ENCODE measurements at places on chromosomes 13 and 19.

GRCh38 chr19:5814852-5815246 lies 10.0 kb downstream of the NRTN start:
- DNase-seq, result no peak

DNA sequence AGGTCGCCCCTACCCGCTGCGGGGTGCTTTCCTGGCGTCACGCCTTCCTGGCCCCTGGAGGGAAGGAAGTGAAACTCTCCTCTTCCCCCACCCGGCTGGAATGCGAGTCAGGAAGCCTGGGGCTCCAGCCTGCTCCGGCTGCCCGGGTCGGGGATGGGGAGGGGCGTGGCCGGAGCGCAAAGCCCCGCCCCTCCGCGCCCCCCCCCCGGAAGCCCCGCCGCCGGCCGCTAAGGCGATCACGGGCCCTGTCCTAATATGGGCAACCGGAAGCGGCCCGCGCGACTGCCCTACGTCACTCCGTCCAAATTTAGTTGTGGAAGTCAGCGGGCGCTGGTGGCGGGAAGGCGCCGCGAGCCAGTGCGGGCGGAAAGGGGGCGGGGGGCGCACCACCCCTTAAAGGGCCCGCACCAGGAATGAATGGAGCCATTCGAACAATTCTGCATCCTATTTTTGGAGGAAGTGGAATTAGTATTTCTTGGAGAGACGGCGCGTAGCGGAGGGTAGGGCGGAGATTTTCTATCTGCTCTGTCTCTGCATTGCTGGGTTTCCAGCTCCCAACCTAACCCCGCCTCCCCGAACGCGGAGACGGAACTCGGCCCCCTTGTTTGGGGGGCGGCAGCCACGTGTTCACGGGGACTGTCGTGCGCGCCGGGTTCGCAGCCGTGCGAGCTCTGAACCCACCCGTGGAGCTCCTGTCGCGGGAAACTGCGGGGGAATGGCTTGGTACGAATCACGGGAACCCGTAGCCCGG lies 1.6 kb downstream of the IER2 start:
- peak; percentile 96 for DNase-seq

- DNase-seq, result no peak
Measured at GRCh38 chr13:51252954-51253532, 30.8 kb downstream of the FAM124A start.

- no peak for DNase-seq
Measured at GRCh38 chr13:35489050-35489449, 12.6 kb upstream of the MAB21L1 start.

- no peak for DNase-seq
Measured at GRCh38 chr13:112669881-112670499, 19.8 kb upstream of the ATP11A start.

DNA sequence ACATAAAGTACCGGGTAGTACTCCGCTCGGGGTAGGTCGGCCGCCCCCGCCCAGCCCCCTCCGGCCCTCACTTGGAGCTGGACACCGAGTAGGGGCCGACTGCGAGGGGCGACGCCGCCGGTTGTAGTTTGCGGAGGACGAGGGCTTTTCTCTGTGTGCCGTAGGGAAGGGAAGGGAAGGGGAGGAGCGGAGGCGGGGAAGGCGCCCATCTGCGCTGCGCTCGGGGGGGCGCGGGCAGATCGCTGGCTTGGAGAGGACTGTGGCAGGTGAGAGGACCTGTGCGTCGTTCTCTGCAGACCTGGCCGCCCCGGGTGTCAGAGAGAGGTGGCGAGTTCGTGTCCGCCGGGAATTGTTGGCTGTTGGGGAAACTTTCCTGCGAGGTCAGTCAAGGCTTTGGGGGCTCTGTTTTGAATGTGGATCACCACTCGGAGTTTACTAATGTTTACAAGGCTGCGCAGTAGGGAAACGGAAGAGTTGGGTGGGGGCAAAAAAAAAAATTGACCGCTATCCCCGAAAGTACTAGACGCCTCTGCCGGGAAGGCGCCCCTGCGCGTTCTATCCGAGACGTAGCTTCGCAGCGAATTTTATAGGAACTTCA lies 1.4 kb downstream of the ING1 start:
- DNase-seq, result peak; percentile 45

DNA sequence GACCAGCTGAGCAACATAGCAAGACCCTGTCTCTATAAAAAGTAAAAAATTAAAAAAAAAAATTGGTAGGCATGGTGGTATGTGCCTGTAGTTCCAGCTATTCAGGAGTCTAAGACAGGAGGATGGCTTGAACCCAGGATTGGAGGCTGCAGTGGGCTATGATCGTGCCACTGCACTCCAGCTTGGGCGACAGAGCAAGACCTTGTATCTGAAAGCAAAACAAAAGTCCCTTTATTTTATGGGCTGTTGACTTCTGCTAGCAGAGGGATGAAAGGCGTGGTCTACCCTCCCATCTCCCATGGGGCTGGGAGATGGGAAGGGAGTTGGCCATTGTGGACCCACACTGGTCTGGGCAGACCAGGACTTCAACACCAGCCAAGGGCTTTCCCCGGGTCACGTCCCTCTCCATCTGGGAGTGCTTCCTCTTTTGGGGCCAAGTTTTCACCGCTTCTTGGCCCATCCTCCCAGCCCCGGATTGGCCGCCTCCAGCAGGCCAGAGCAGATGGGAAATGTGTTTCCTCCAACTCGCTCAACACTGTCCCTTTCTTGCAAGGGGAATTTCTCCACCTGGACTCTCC lies 2.2 kb upstream of the TNFSF9 start:
- DNase-seq, result no peak

GRCh38 chr13:70297189-70297616 lies 189.0 kb upstream of the KLHL1 start:
- DNase-seq, result no peak

GRCh38 chr13:39820606-39821005 lies 165.1 kb downstream of the COG6 start:
- no peak for DNase-seq

DNA sequence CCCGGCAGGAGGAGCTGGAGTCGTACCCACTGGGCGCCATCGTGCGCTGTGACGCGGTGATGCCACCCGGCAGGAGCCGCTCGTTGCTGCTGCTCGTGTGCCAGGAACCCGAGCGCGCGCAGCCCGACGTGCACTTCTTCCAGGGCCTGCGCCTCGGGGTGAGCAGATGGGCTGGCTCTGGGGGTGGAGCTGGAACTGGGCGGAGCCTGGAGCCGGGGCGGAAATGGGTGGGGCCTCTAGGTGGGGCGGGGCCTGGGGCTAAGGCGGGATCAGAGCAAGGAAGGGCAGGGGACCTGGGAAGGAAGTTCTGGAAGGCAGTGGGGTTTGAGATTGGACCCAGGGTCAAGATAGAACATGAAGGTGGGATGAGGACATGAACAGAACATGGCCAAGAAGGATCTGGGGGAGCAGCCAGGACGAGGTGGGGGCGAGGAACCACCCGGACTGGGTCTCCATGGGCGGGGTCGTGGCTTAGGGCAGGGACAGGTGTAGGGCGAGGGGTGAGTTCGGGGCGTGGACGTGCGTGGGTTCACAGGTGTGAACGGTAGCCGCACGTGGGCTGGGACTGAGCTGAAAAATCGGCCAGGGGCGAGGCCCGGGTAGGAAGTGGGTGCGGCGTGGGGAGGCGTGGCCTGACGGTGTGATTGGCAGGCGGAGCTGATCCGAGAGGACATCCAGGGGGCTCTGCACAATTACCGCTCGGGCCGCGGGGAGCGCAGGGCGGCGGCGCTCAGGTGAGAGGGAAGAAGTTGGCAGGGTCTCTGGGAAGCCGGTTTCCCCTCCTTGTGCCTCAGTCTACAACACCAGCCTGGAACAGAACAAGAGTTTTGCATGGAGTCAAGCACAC lies 4.7 kb downstream of the EPS8L1 start:
- peak; percentile 56 for DNase-seq

- no peak for DNase-seq
Measured at GRCh38 chr19:9348253-9348652, 14.6 kb upstream of the ZNF177 start.

- DNase-seq, result no peak
Measured at GRCh38 chr13:113971471-113972231, 2.2 kb downstream of the C13orf46 start.

GRCh38 chr19:38538793-38539528 lies 78.8 kb downstream of the MAP4K1 start:
- peak; percentile 48 for DNase-seq

DNA sequence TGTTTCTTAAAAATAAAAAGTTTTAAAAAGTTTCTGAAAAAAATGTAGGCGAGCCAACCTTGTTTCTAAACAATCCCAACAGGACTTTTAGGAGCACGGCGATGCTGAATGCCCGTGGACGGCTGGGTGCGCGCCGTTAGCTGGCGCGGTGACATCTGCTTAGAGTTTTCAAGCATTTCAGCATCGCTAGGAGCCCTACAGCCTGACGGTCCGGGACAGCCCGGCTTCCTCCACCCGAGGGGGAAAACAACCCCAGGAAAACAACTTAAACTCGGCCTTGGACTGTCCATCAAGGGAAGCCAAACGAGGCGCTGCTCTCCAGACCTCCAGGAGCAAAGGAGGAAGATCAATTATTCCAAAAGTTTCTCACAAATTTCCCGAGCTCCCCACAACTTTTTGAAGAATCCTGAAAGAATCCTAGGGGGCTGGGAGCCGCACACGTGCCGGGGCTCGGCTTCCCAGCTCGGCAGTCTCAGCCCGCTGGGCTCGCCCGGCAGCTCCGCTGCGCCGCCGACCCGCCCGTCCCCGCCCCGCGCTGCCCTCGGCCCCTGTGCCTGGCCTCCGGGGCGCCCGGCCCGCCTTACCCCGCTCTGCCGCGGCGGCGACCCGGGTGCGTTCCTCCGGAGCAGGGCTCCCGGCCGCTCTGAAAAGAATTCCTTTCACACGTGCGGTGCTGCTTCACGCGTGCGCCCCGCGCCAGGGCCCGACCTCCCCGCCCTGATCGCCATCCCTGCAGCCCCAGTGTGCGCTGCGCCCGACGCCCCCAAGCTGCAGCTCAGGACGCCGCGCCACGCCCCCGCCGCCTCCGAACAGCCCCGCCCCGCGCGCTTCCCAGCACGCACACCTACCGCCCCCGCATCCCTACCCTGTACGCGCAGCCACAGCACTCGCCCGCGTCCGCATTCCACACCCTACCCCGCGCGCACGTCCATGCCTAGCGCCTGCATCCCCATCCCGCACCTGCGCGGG lies at the start of gene GJA3:
TSS of gene GJA3 (minus strand) at position 747 of the 969 bp plus-strand sequence. CDS start 17,764 bp downstream, outside the sequence.
- peak; percentile 38 for DNase-seq

- DNase-seq, result no peak
Measured at GRCh38 chr19:54297759-54298305, 15.1 kb downstream of the LILRA5 start.

DNA sequence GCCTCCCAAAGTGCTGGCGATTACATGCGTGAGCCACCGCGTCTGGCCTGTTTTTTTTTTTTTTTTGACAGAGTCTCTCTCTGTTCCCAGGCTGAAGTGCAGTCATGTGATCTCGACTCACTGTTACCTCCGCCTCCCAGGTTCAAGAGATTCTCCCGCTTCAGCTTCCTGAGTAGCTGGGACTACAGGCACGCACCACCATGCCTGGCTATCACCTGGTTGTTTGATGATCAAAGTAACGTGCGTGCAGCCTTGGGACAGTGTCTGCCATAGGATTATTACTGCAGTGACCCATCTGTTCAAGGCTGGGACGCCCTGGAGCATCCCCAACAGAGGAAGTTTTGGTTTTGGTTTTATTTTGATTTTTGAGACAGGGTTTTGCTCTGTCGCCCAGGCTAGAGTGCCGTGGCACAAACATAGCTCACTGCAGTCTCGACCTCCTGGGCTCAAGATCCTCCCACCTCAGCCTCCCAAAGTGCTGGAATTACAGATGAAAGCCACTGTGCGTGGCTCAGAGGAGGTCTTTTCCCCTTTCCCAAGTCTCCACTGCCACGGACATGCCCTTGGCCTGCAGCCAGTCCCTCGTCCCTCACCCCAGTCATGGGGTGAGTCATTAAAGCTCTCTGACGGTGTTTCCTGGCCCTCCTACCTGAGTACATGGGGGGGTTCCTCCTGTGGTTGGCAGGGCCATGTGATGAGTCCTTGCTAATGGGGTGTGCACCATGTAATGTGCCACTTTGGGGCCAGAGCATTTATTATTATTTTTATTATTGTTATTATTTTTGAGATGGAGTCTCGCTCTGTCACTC lies 65.6 kb downstream of the IER2 start:
- DNase-seq, result peak; percentile 27

GRCh38 chr13:51584731-51585672 lies 740 bp downstream of the WDFY2 start:
- DNase-seq, result peak; percentile 68

GRCh38 chr13:45786293-45786920 lies 65.1 kb downstream of the SIAH3 start:
- DNase-seq, result no peak

- DNase-seq, result peak; percentile 8
Measured at GRCh38 chr13:106533943-106534638, 1.4 kb downstream of the EFNB2 start.

- no peak for DNase-seq
Measured at GRCh38 chr13:37366044-37366770, 232.4 kb downstream of the POSTN start.

GRCh38 chr19:42271861-42272534 lies 2.9 kb downstream of the CIC start:
- no peak for DNase-seq

GRCh38 chr13:112842343-112842856 lies 126.6 kb upstream of the MCF2L start:
- DNase-seq, result no peak

DNA sequence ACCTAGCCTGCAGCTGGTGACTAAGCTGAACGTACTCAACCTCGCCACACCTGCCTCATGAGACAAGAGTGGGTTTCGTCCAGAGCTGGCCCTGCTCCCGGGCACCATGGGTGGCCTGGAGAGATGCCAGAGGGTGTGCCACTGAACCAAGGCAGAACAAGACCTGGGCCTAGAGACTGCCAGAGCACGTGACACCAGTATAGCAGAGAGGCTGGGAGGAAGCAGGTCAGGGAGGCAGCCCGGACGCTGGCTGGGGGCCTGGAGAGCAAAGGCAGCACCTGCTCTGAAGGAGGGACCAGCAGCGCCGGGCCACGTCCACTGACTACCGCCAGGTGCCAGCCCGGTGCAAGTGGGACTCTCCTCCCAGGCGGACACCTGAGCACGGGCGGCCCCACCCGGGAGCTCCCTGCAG lies 7.3 kb upstream of the C13orf46 start:
- no peak for DNase-seq

DNA sequence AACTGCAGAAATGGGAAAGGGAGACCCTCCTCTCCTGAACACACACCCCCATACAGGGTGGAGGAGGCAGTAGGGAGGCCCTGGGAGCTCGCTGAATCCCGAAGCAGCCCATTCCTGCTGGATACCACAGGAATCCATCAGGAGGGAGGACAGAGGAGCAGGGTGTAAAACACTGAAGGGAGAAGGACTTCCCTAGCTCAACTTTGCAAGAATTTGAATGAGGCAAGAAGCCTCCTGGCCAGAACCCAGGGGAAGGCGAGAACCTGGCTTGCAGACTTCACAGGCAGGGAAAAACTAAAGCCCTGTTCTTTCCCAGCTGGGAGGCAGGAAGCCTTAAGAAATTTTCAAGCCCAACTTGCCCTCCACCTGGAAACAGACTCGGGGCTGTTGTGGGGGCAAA lies 43.5 kb downstream of the ZNF91 start:
- no peak for DNase-seq

- no peak for DNase-seq
Measured at GRCh38 chr13:50129706-50130122, 114.5 kb downstream of the KCNRG start.

GRCh38 chr13:24694907-24695306 lies 14.7 kb downstream of the ATP12A start:
- no peak for DNase-seq

- no peak for DNase-seq
Measured at GRCh38 chr13:59459972-59460371, 703.8 kb downstream of the DIAPH3 start.
